ENCODE measurements at places on chromosomes 13 and 19.
A peak's percentile ranks its signal among the peaks of the same experiment; 100 is the strongest.

- peak; percentile 85 for DNase-seq
Measured at GRCh38 chr19:50427997-50428425, 4.7 kb upstream of the MYBPC2 start.

- no peak for DNase-seq
Measured at GRCh38 chr19:42023121-42023942, 29.3 kb upstream of the ATP1A3 start.

DNA sequence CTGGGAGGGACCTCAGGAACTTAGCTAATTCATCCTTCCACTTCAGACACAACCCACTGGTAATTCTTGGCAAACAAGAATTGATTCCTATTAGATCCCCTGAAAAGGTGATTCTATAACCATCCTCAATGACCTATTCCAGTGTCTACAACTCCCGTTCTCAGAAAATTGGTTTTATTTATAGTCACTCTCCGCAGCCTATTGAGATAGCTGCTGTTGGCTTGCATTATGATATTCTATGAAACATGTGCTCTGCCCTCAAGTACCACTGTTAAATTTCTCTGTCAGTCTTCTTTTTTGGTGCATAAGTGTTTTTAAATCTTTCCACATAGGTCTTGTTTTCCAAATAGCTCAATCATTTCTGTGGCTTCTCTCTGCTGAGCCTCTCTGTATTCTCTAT, 75.0 kb downstream of the CDADC1 start:
- no peak for DNase-seq

- DNase-seq = peak; percentile 48
Measured at GRCh38 chr13:44396701-44397580, 23.3 kb downstream of the SERP2 start.

DNA sequence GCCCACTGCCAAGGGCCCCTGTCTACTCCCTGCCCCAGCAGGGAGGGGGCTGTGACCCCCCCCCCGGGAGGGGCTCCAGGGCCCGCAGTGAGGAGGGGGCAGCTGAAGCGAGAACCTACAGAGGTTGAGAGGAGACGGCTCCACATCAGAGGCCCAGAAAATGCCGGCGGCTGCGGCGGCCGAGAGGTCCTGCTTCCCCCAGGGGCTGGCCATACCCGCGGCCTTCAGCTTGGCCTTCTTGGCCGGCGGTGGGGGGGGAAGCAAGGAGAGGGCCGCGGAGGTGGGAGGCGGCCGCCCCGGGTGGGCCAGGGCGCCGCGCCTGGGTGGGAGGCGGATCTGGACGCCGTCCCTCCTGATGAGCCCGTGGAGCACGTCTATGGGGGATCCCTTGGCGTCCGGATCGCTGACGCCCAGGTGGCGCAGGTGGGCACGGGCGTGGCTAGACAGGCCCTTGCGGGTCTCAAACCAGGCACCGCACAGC, 9.2 kb upstream of the AKAP8L start:
- no peak for DNase-seq

- DNase-seq = peak; percentile 91
Measured at GRCh38 chr19:43532962-43533545, at the start of gene ZNF575. Gene ZNF575 (plus strand): TSS chr19:43533188. CDS start chr19:43534423, 1,235 bp downstream.

- DNase-seq = peak; percentile 19
Measured at GRCh38 chr13:46721054-46721453, 75.9 kb downstream of the ESD start.

DNA sequence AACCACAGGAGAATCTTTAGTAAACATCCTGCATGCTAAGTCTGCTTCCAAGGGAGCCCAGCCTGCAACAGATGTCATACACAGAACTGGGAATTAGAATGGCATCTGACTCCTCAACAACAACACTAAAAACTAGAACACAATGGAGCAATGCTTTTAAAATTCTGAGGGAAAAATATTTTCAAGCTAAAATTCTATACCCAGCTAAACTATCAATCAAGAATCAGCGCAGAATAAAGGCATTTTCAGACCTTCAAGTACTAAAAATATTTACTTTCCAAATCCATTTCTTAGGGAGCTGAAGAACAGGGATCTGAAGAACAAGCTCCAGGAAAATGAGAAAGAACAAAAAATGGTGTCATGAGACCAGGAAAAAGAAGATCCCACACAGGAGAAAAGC, 46.9 kb upstream of the CHST8 start:
- DNase-seq = no peak

GRCh38 chr19:39924389-39924788, 10.0 kb downstream of the FCGBP start:
- no peak for DNase-seq

DNA sequence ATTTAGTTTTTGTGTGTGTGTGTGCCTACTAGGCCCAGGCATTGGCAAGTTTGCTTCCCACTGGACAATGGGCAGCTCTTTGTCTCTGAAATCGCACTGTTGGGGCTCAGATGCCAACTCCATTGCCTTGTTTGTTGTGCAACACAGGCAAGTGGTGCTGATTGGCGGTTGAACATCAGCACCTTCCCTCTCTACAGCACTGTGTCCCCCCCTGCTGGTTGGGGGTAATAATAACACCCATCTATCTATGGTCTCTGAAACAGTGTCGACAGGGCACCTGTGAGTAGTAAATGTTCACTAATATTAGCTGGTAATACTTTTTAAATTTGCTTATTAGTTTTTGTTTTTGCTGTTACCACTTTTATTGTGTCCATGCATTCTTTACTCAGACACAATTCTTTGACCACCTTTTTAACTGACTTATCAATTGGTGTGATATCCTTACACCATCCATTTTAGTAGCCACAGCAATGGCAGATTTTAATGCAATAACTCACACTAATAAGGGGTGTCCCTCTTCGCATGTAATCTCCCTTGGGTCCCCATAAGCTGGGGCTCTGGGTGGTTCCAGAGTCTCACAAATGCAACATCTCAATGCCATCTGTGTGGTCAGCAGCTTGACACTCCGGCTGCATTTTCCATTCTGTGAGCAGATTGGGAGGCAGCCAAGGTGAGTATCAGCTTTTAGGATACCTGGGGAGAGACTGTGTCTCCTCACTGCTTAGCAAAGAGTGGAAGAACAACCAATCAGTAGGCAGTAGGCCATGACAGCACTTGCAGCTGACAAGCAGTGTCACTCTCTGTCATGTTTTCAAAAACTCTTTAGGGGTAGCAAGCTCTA, 47.7 kb upstream of the UQCRFS1 start:
- no peak for DNase-seq

GRCh38 chr13:110236831-110237261, 70.1 kb downstream of the COL4A1 start:
- peak; percentile 86 for DNase-seq

DNA sequence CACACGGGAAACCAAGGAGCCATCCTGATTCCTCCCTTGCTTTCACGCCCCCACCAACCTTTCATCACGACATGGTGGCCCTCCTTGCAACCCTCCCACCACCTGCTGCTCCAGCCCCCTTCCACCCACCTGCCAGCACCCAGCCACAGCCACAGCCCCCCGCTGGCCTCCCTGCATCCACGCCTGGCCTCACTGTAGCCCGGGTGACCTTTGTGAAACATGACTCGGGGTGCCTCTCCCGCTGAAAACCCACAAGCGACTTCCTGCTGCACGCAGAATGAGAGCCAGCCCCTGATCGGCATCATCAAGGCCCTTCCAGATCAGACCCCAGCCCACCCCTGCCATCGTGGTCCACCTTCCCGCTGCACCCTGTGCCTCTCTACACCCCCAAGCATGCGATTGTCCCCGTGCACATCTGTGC, 14.9 kb downstream of the POP4 start:
- DNase-seq = no peak

All from left ventricle myocardium inferior (tissue), 1 donor.